Stimulated activated CD4-positive, alpha-beta T cell treated with anti-CD3 and anti-CD28 coated beads, Interleukin-1b, Interleukin-23, amount 100 ng/mL, for 1 hour (primary cell): ENCODE measurements at places on chromosomes 2 and 18.

DNA sequence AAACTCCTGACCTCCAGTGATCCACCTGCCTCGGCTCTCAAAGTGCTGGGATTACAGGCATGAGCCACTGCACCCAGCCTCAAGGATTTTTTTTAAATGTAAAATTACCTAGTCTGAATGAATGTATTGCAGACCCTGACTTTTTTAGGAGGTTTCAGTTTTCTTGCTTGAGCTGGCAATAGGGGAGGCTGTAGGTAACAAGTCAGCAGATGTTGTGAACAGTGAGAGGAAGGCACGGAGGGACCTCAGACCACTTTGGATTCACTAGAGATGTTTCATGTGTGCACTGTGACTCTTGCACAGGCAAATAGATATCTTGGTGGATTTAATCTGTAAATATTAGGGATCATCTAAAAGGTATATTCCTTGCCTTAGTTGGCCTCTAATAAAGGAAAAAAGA lies 6.4 kb downstream of the NDUFV2 start:
- no peak for DNase-seq

DNA sequence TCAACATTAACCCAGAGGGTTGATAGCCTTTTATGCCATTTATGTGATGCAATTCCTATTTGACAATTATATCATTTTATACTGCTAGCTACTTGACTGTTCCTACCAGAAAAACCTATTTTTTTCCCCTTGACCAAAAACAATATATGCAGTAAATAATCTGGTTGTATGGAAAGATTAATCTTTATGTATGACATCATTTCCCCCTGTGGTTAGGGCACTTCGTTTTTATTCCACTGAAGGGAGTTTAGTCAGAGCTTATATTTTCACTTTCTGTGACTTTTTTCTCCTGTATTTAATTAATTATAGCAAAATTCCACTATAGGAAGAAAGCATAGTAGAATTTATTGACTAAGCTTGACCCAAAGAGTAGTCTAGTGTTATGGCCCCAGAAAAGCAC lies 107.6 kb downstream of the HAUS1 start:
- DNase-seq = no peak

GRCh38 chr18:51290860-51291259 lies 93.4 kb upstream of the MEX3C start:
- no peak for DNase-seq

DNA sequence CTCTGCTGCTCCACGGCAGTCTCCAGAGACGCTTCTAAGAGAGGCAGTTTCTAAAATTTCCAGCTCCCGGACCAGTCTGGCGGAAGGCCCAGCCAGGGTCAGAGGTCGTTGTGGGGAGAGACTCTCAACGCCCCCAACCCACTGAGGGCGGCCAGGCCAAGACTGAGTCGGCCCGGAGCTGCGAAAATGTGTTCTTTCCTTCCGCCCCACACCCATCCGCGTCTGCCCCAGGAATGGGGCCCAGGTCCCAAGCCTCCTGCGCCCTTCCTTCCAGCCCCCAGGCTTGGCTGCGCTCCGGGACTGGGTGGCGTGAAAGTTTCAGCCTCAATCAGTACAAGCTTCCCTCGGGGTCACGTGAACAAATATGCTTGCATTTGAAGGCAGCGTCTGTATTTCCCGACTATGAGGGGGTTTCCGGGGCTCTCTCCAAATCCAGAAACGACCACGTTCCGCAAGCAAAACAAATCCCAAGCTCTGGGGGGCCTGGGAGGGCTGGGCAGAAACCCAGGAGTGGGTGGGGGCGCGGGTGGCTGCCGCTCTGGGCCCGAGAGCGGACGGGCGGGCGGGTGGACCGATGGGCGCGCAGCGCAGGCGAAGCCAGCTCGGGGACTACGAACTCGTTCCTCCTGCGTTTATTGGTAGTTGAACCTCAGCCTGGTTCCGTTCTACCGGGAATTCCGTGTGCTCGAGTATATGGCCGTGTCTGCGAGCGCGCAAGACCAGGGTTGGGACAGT lies 3.3 kb downstream of the HOXD3 start:
- DNase-seq = no peak

DNA sequence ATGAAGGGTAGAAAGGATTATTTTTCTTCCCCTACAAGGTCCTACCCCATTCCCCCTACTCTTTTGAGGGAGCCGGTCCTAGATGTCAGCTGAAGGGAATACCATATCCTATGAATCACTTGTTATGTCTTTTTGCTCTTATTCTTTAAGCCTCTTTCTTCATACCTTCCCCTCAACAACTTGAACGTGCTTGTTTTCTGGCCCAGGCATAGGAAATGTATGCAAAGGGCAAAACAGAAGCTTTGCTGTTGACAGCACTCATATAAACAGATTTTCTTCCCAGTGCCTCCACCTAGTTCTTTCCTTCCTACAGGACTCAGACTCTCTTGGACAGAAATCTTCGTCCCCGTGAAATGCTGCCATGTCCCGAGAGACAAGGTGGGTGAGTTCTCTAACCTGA lies 64.6 kb downstream of the TMEM17 start:
- no peak for DNase-seq

GRCh38 chr2:70019096-70019495 lies 57.7 kb upstream of the ASPRV1 start:
- DNase-seq = no peak

- no peak for DNase-seq
Observed at GRCh38 chr2:41000906-41001305, 549.0 kb upstream of the SLC8A1 start.

DNA sequence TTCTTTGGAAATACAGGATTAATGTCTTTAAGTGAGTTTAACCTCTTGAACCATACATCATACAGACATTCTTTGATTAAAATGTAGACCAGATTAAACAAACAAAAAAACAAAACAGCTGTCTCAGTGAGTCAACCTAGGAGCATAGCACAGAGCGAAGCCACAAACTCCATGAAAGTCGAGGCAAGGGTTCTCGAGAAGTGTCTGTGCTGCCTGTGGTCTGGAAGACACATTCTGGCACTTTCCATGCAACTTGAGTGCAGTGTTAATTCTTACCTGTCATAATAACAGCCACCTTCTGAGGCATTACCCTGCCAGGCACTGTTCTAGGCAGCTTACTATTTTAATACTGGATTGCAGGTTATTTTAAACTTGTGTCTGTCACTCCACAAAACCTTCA lies 435.5 kb upstream of the MMADHC start:
- DNase-seq = no peak

DNA sequence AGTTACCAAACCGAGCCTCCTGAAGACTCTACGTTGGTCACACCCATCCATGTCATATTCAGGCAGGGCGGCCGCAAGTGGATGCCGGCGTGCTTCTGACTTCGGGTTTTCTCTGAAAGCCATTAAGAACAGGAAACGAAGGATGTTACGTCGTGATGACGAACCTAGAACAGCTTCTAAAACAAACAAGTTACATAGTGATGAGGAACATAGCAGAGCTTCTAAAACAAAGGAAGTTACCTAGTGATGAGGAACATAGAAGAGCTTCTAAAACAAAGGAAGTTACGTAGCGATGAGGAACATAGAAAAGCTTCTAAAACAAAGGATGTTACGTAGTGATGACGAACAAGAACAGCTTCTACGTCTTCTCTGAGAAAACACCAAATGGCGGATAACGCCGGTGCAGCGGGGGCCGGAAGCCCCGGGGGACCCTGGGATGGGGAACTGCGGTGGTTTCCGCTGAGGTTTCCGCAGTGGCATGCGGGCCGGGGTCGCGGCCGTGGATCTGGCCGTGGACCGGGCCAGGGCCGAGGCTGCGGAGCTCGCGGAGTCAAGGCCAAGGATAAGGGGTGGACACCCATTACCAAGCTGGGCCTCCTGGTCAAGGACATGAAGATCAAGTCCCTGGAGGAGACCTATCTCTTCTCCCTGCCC lies 141.1 kb downstream of the SOCS6 start:
- no peak for DNase-seq

- DNase-seq = no peak
Observed at GRCh38 chr2:45452866-45453265, 158.2 kb downstream of the SRBD1 start.
